ENCODE measurements at places on chromosomes 12 and 14.

- no peak for DNase-seq
Observed at GRCh38 chr12:51879102-51879501, 8.8 kb upstream of the ANKRD33 start.

- DNase-seq, result no peak
Observed at GRCh38 chr12:106801830-106802533, 27.5 kb downstream of the RIC8B start.

DNA sequence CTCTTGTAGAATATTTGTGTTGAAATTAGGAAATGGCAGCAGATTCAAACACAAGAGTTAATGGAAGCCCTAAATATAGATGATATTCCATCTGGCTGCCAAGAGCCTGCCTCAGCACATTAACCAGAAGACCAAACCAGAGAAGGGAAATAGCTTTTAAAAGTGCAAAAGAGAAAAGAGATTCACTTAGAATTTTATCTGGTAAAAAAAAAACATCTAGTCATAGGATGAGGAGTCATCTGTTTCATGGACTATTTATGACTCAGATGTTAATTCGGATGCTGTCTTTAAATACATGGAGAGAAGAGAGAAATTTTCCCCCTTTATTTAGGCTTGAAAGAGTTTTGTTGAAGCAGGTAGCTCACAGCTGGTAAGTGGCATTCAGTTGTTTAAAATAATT is 201.6 kb upstream of the NUDT4 start:
- DNase-seq, result no peak

GRCh38 chr12:8088574-8088973 is 6.5 kb downstream of the NECAP1 start:
- no peak for DNase-seq

DNA sequence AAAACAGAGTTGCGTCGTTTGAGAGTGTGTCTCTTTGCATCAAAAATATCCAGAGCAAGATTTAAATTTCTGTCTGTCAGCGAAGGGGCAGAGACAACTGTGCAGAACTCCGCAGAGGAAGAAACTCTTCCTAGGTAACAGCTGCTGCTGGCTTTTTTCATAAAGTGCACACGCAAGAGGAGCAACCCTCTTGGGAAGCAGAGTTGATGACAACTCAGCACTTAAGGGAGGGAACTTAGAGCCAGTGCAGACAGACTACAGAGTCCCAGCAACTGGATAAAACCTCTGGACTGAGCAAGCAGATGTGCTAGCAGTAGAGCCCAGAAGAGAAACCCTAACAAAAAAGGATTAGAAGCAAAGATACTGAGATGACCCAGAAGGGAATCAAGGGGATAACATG is 337.1 kb downstream of the PCNX1 start:
- DNase-seq, result no peak

GRCh38 chr14:50070230-50070629 is 46.1 kb downstream of the VCPKMT start:
- no peak for DNase-seq

Data from brain microvascular endothelial cell (primary cell).